IPS DF 19.7 (cell line): ENCODE measurements at places on chromosomes 12 and 14.

- DNase-seq: peak; percentile 35
These were observed 1101.2 kb upstream of the TMEM132C start for GRCh38 chr12:127165567-127166392.

DNA sequence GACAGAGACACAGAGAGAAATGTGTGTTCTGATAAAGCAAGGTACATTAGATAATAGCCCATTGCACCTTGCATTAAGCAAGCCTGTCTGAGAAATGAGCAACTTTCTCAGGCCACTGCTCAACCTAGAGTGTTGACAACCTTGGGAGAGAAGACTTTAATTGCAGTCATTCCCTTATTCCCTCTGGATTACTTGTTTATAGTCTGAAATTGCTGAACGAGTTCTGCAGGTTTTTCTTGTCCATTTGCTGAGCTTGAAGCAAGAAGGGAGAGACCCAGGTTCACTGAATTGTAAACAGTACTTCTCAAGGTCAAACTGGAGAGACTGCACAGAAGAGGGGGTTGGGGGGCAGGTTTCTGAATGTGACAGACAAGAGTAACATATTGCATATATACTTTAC lies 159.4 kb upstream of the PLEKHG7 start:
- DNase-seq: no peak

DNA sequence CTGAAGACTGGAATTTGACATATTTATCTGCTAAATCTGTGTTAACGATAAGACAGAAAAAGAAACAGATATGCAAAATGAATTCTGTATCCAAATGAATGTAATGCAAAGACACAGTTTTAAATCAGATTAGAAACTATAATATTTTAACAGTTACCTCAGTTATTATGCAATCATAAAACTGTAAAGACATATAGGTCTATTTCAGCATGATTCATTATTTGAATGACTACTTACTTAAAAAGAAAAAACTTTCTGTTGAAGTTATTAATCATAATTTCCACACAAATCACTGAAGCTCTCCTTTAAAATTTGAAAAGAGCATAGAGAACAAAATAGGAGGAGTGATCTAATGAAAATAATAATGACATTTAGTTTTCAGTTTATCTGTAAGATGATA lies 742.6 kb downstream of the FSCB start:
- no peak for DNase-seq

GRCh38 chr12:60174941-60175340 lies 579.1 kb downstream of the SLC16A7 start:
- no peak for DNase-seq

DNA sequence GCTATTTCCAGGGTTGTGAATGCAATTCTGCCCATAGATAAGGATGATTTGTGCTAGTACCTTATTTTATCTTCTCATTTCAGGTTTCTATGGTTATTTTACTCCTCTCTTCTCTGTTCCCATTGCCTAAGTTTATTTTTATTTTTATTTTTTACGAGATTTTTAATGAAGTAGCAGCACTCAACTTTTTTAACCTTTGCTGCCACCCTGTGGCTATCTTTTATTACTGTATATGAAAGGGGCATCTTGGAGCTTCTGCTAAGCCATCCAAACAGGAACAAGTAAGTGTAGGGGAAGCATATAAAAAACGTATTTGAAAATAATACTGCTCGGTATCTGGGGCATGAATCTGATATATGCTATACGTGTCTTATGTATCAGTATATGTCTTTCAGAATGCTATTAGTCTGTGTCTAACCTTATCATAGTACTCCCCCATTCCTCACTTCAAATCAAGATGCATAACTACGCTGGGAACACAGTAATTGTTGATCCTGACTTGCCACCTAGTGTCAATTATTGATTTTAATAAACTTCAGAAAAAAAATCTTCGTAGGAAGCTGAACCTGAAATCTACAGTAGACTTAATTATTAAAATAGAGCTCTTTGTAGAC lies 60.3 kb downstream of the KLRG1 start:
- no peak for DNase-seq

DNA sequence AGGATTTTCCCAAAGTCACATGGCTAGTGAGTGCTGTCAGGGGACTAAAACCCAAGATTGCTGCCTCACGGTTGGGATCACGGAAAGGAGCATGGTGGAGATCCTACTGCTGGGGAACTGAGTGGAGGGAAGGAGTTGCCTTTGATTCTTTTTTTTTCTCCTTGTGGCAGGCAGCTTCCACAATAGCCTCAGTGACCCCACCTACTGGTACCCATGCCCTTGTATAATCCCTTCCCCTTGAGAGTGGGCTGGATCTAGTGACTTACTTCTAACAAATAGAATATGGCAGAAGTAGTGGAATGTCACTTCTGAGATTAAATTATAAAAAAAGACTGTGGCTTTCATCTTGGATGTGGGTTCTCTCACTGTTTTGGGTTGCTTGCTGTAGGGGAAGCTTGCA lies 135.7 kb downstream of the DICER1 start:
- no peak for DNase-seq

GRCh38 chr14:64715628-64716412 lies 11.6 kb downstream of the PLEKHG3 start:
- DNase-seq: no peak

DNA sequence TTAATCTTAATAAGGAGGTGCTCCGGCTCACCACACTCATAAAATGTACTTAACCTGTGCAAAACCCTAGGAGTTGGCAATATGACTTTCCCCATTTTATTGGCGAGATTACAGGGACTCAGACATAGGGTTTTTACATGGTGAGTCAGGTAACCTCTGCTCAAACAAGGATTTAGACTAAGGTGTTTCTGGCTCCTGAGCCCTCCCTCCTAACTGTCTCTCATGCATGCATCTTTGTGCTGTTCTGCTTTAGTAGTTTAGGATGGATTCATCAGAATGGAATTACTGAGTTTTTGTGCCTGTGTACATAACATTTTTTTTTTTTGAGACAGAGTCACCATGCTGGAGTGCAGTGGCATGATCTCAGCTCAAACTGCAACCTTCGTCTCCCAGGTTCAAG lies 993.3 kb upstream of the TMEM132C start:
- DNase-seq: no peak

DNA sequence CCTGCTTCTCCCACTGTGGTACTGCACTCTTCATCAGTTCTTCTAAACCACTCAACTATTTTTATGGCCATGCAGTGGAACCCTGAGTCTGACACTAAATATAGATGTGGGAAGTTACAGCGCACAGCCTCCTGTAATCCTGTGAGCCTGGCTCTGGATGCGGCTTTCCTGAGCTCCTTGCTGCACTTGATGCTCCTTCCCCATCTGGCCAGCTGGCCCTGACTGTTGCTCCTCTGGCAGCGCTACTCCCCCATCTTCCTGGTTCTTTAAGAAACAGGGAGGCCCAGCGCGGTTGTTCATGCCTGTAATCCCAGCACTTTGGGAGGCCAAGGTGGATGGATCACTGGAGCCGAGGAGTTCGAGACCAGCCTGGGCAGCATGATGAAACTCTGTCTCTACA lies 24.6 kb downstream of the IQSEC3 start:
- no peak for DNase-seq

- DNase-seq: no peak
These were observed 183.5 kb downstream of the NUAK1 start for GRCh38 chr12:105954951-105955931.

GRCh38 chr14:31950764-31951637 lies 126.1 kb upstream of the ARHGAP5 start:
- no peak for DNase-seq

GRCh38 chr14:35938770-35939169 lies 112.6 kb downstream of the BRMS1L start:
- DNase-seq: no peak

- no peak for DNase-seq
These were observed 63.0 kb downstream of the SLC25A47 start for GRCh38 chr14:100386121-100386520.

GRCh38 chr12:23895792-23896218 lies 53.7 kb downstream of the SOX5 start:
- peak; percentile 28 for DNase-seq

GRCh38 chr12:81329085-81329484 lies 251.2 kb downstream of the ACSS3 start:
- no peak for DNase-seq

DNA sequence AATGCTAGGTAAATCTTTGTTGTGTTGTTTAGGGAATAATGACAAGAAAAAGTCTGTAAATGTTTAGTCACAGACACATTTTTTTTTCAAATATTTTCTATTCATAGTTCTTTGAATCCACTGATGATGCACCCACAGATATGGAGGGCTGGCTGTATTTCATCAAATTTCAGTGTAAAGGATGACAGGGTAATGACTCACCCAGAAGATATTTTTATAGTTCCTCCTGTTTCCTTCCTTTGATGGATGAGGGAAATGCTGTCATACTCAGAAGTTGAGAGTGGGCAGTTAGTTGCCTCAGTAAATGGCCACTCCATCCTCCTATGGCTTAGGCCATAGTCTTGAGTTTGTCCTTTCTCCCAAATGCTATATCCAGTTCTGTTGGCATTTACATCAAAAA lies 76.9 kb upstream of the REP15 start:
- DNase-seq: no peak

DNA sequence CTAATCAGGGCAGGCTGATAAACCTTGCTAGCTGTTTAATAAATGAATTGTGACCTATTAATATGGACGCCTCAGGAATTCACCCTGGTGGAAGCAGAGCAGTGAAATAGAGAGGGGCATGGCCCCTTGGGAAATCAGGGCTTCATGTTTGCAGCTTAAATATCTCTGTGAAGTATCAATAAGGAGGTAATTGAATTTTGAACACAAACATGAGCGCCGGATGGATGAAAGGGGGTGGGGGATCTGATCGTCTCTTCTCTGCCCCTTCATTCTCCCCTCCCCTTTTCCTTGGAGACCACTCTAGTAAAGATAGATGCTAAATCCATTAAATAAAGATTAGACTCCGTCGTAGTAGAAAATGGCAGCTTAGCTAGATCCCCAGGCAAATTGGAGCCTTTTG lies 70.5 kb downstream of the LIN52 start:
- no peak for DNase-seq

DNA sequence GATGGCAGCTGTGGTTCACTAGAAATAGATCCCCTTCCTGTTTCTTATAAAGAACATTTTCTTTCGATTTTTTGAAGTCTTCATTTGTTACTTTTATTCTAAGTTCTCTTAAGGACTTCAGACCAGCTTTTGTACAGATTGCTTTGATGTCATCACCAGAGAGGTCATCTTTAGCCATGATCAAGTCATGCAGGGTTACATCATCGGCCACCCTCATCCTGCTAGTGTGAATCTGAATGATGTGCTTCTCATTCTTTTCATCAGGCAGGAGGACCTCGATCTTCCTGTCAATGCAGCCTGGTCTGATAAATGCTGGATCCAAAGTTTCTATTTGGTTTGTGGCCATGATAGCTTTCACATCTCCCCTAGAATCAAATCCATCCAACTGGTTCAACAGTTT lies 706.7 kb downstream of the RERGL start:
- DNase-seq: no peak

DNA sequence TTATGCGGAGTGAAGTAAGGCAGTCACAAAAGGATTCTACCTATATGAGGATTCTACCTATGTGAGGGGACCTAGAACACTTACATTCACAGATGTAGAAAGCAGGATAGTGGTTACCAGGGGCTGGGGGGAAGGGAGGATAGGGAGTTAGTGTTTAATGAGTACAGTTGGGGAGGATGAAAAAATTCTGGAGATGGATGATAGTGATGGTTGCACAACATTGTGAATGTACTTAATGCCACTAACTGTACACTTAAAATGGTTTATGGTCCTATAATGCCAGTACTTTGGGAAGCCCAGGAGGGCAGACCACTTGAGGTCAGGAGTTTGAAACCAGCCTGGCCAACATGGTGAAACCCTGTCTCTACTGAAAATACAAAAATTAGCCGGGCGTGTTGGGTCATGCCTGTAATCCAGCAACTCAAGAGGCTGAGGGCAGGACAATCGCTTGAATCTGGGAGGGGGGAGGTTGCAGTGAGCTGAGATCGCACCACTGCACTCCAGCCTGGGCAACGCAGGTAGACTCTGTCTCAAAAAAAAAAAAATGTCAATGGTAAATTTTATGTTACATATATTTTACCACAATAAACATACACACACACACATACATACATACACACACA lies 25.4 kb downstream of the SVOP start:
- DNase-seq: no peak

DNA sequence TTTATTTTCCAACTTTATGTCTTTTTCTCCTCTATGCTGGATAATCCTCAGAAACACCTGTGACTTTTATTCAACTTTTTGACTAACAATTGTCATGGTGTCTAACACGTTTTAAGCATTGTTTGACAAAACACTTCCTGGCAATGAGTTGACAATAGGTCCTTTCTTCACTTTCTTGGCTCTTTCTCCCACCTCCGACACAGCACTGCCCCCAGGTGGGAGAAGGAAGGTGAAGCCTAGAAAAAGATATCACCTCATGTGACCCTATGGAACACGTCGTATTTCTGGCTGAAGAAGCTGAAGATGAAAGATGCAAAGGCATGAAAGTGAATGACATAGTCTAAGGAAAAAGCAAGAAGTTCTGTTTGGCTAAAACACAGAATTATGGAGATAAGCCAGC lies 430.0 kb downstream of the ETNK1 start:
- peak; percentile 30 for DNase-seq

- no peak for DNase-seq
These were observed 7.2 kb downstream of the SLC11A2 start for GRCh38 chr12:51018956-51019355.

- no peak for DNase-seq
These were observed 6.5 kb downstream of the CAMKK2 start for GRCh38 chr12:121289962-121290361.

- no peak for DNase-seq
These were observed 68.3 kb upstream of the TRHDE start for GRCh38 chr12:72203764-72204335.

- no peak for DNase-seq
These were observed 4.3 kb upstream of the GPR19 start for GRCh38 chr12:12700254-12700653.

DNA sequence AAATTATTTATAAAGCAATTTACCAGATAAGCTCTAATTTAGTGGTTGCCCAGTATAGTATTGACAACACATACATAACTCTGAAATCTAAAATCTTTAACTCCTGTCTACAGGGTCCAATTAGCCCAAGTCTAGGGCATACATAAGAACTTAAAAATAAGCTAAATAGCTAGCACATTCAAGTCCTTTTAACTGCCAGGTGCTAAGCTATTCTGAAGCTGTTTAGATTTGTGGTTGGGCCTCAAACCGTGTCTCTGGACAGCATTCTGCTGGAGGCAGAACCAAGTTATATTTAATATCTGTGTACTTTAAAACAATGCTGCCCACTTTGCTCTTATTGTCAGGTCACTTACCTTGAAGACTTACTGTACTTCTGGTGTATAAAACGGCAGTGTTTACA lies 19.0 kb downstream of the RPS6KA5 start:
- DNase-seq: no peak

DNA sequence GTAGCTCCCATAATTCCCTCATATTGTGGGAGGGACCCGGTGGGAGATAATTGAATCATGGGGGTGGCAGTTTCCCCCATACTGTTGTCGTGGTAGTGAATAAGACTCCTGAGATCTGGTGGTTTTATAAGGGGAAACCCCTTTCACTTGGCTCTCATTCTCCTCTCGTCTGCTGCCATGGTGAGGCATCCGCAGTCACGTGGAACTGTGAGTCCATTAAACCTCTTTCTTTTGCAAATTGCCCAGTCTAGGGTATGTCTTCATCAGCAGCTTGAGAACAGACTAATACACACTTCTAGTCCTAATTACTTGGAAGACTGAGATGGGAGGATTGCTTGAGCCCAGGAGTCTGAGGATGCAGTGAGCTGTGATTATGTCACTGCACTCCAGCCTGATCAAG lies 64.4 kb downstream of the TMX1 start:
- DNase-seq: no peak

- DNase-seq: no peak
These were observed 14.9 kb upstream of the HEATR5A start for GRCh38 chr14:31435276-31435675.
